ENCODE measurements at places on chromosomes 13 and 19. TPM values are rescaled to one million over a fixed set of nuclear protein-coding genes. Genes with fewer than 3 reads are reported as not detected.

The SHANK1 gene
- total RNA-seq, result 2.5 TPM

- no peaks in the 10 kb centered on the region for H3K36me3 ChIP-seq
- no peak overlapping the region for H3K4me3 ChIP-seq
- no peak overlapping the region for H3K27ac ChIP-seq
- H3K4me1 ChIP-seq, result peaks cover 7% of the 10 kb centered on the region
Measured at GRCh38 chr13:110885966-110886869, 28.7 kb downstream of the ANKRD10 start.

- DNase-seq, result no peak
- no peak overlapping the region for H3K27ac ChIP-seq
- no peak overlapping the region for H3K4me3 ChIP-seq
- no peaks in the 10 kb centered on the region for H3K4me1 ChIP-seq
- no peaks in the 10 kb centered on the region for H3K27me3 ChIP-seq
Measured at GRCh38 chr13:44313674-44314073, 60.0 kb upstream of the SERP2 start.

DNA sequence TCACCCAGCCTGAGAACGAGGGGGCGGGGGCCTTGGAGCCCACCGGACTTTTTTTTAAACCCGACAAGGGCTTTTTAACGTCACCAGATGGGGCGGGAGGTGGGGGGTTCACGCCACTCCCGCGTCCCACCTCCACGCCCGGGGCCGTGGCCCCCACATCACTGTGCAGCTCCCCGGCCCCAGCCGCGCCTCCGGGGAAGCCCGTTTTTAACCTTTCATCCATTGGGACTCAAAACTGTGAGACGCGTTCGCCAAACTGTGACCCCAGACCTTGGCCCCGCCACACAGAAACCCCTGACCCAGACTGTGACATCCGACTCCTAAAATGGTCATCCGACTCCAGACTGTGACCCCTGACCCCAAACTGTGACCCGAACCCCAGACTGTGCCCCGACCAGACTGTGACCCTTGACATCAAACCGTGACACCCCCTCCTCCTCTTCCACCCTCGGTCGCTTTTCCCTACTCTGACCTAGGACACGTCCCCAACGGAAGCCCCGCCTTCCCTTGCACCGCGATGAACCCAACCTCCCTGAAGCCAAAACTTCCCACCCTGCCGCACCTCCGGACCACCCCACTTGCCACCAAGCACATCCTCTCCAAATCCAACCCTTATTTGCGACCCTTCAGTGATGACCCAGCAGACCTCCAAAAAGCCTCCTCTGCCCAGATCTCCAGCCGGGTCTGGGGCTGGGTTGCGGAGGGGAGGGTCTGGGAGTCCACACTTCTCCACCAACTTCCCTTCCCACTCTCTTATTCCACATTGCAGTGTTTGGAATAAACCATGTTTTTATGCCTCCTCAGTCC, 1.5 kb upstream of the GRWD1 start:
- H3K27ac ChIP-seq, result no peak overlapping the region
- peak overlapping the region; percentile 66 for H3K4me3 ChIP-seq
- H3K27me3 ChIP-seq, result no peaks in the 10 kb centered on the region
- no peaks in the 10 kb centered on the region for H3K36me3 ChIP-seq
- DNase-seq, result peak; percentile 53
- peaks cover 6% of the 10 kb centered on the region for H3K4me1 ChIP-seq

- no peaks in the 10 kb centered on the region for H3K4me1 ChIP-seq
- H3K4me3 ChIP-seq, result no peak overlapping the region
- peaks cover 20% of the 10 kb centered on the region for H3K27me3 ChIP-seq
- no peak overlapping the region for H3K27ac ChIP-seq
- no peaks in the 10 kb centered on the region for H3K36me3 ChIP-seq
Measured at GRCh38 chr19:1069009-1069779, 2.2 kb downstream of the ARHGAP45 start.

GRCh38 chr13:110726726-110727125, 13.2 kb downstream of the ING1 start:
- peaks cover 1% of the 10 kb centered on the region for H3K4me1 ChIP-seq
- no peaks in the 10 kb centered on the region for H3K27me3 ChIP-seq

The HS6ST3 gene
- total RNA-seq, result 0.15 TPM

DNA sequence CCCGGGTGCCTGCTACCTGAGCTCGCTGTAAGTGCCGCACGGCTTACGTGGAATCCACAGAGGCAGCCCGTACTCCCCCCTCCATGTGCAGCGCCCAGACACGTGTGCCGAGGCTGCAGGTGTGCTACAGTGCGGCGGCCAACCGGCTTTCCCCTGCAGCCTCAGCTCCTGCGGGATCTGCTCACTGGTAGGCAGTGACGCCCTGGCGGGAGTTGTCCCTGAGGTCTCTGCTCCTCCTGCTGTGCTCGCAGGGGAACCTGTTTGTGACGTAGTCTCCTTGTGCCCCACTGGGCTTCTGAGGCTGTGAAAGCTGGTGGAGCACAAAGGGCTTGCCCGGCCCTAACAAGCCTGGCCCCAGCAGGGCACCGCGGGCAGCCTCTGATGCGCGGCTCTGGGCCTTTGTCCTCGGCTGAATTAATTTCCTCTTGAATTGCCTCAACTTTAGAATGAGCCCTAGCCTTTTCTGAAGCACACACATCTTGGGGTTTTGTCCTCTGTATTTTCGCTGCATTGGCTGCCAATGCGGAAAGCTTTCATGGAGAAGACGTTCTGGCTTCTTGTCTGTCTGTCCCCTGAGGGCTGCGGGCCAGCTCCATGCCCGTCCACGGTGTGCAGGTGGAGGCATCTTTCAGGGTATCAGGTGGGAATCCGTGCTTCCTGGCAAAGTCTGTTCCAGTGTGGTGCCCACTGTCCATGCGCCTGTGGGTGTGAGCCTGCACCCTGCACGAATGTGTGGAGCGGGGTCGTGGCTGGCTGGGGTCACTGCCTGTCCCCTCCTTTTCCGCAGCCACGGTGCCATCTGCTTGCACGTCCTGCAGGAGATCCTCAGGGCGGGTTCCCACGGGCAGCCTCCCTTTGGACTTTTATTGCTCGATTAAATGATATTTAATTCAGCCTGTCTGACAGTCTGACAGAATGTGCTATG, 77.3 kb upstream of the MCF2L start:
- no peak overlapping the region for H3K27ac ChIP-seq
- H3K4me3 ChIP-seq, result no peak overlapping the region
- DNase-seq, result peak; percentile 16
- H3K4me1 ChIP-seq, result peaks cover 4% of the 10 kb centered on the region

- H3K4me3 ChIP-seq, result no peak overlapping the region
- H3K27me3 ChIP-seq, result no peaks in the 10 kb centered on the region
- DNase-seq, result no peak
- no peak overlapping the region for H3K27ac ChIP-seq
- no peaks in the 10 kb centered on the region for H3K4me1 ChIP-seq
- H3K36me3 ChIP-seq, result no peaks in the 10 kb centered on the region
Measured at GRCh38 chr19:50500060-50500752, 10.8 kb downstream of the JOSD2 start.

The SPTBN4 gene
- 9.4 TPM for total RNA-seq

DNA sequence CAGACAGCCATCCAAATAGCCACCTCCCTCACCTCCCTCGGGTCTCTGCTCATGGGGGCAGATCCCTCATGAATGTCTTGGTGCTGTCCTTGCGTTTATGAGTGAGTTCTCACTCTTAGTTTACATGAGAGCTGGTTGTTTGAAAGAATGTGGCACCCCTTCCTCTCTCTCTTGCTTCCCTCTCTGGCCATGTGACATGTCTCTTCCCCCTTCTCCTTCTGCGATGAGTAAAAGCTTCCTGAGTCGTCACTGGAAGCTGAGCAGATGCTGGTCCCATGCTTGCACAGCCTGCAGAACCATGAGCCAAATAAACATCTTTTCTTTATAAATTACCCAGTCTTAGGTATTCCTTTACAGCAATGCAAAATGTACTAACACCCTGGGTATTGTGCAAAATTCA, 208.7 kb downstream of the LACC1 start:
- H3K36me3 ChIP-seq, result no peaks in the 10 kb centered on the region
- DNase-seq, result no peak
- H3K27ac ChIP-seq, result no peak overlapping the region

- H3K27ac ChIP-seq, result no peak overlapping the region
- H3K36me3 ChIP-seq, result no peaks in the 10 kb centered on the region
- no peaks in the 10 kb centered on the region for H3K27me3 ChIP-seq
Measured at GRCh38 chr13:35225159-35225558, 251.3 kb downstream of the MAB21L1 start.

DNA sequence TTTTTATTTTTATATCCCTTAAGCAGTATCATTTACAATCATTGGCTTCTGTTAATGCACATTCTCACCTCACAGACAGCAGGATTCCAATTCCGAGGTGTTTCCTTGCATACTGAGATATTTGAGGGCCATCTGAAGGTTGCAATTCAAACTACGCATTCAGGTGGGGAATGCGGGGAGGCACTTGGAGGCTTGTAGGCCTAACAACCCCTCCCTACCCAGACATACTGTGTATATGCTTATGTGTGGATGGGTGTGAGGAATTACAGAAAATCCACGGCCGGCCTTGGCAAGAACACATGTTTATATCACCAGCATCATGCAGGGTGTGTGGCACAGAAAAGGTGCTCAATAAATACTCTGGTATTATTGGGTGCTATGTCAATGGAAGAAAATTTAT, 43.3 kb upstream of the PCDH8 start:
- no peak for DNase-seq
- H3K36me3 ChIP-seq, result no peaks in the 10 kb centered on the region
- H3K4me1 ChIP-seq, result no peaks in the 10 kb centered on the region
- no peak overlapping the region for H3K27ac ChIP-seq
- no peak overlapping the region for H3K4me3 ChIP-seq

- no peaks in the 10 kb centered on the region for H3K36me3 ChIP-seq
- H3K27ac ChIP-seq, result no peak overlapping the region
- no peak overlapping the region for H3K4me3 ChIP-seq
- no peak for DNase-seq
- no peaks in the 10 kb centered on the region for H3K27me3 ChIP-seq
Measured at GRCh38 chr13:91302111-91302510, 45.4 kb upstream of the MIR17HG start.

- peaks cover 5% of the 10 kb centered on the region for H3K4me1 ChIP-seq
- H3K36me3 ChIP-seq, result no peaks in the 10 kb centered on the region
- no peak for DNase-seq
Measured at GRCh38 chr13:23561261-23561660, 9.0 kb upstream of the TNFRSF19 start.

The CEACAM16 gene
- not detected for total RNA-seq

The ZNF816 gene
- 9.7 TPM for total RNA-seq

All from ovary (tissue), 10 donors.